ENCODE measurements at places on chromosomes 1 and 21.

DNA sequence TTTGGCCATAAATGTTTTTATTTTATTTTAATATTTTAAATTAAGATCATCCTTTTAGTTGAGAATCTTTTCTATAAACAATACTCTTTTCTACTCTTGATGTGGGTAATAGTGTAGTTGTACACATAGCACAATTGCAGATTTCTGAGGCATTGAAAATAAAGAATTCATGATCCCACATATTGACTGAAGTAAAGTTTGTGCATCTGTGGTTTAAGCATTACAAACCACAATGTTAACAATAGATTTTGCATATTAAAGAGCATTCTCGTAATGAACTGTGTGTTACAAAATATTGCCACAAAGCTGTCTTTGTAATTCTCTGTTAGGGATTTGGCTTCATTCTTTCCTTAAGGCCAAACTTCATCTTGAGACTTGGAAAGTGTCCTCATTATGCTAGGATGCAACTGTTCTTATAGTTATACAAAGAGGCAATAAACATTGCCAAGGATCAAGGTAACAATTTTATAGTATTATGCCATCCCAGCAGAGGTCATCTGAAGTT lies 256.8 kb downstream of the OLFM3 start:
- DNase-seq: no peak

DNA sequence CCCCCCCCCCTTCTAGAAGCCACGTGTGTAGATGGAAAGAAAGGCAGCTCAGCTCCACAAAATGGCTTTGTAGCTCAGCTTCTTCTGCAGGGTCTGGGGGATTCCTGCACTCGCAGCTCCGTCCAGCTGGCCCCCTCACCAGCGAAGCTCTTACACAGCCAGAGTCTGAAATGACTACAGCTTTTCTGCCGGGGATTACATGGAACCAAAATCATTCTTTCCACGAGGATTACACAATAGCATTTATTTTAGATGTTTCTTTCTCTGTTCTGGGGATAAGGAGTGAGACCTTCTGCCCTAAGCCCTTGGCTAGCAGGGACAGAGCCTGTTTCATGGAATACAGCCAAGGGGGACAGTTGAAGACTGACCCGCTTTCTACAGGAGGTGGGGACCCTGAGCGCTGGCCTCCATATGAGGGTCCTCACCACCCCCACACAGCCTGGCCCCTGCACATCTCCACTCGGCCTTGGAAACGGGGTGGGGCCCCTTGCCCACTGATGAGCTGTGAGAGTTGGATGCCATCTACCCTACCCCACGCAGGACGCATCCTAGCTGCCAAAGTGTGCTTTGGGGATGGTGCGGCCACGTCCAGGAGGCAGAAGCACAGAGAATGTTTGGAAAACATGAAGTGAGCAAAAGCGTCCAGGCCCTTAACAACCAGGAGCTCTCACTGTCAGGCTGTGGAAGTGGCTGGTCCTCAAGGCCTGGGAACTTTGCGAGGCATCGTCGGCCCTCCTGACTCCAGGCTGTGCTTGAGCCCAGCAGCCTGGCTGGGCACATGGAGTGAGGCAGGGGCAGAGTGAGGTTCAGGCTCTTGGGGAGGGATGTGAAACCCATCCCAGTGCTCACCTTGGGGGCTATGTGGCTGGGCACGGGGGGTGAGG lies 14.5 kb downstream of the ACTRT2 start:
- no peak for DNase-seq

GRCh38 chr1:54777011-54777410 lies 12.7 kb upstream of the PARS2 start:
- DNase-seq: no peak

GRCh38 chr1:86394416-86394815 lies 1.7 kb downstream of the ODF2L start:
- no peak for DNase-seq

GRCh38 chr1:207025146-207025880 lies 7.2 kb downstream of the C1orf116 start:
- no peak for DNase-seq

Data from immature natural killer cell (primary cell).